ENCODE measurements at places on chromosomes 13 and 19.

DNA sequence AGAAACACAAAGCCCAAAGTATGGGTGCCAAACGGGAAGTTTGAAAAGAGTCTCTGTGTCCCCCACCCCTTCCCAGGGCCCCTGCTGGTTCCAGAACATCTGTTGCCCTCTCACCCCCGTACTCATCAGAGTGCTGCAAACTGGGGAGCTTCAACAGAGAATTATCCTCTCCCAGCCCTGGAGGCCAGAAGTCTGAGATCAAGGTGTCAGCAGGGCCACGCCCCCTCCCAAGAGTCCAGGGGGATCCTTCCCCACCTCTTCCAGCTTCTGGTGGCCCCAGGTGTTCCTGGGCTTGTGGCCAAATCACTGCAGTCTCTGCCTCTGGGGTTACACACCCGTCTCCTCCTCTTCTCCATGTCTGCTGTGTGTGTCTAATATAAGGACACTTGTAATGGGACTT is 183.4 kb downstream of the PTPRS start:
- DNase-seq: no peak

- peak; percentile 36 for DNase-seq
These were observed 1.7 kb downstream of the MYO1F start for GRCh38 chr19:8575467-8575997.

GRCh38 chr13:96025283-96025682 is 27.9 kb downstream of the UGGT2 start:
- no peak for DNase-seq

DNA sequence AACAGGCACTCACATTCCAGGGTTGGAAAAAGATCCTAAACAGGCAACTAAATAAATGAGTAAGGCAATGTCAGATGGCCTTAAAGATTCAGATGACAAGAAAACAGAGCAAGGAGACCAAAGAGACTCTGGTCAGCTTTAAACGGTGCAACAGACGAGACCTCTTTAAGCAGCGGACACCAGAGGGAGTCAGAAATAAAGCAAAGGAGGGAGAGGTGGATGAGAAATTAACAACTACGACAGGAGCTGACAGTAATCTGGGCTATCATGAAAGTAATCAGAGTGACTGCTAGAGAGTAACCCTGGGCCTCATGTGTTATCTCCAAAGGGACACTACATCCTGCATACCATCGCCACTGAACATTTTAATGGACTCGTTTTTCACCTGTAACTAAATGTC is 1.1 kb downstream of the ZNF550 start:
- no peak for DNase-seq

DNA sequence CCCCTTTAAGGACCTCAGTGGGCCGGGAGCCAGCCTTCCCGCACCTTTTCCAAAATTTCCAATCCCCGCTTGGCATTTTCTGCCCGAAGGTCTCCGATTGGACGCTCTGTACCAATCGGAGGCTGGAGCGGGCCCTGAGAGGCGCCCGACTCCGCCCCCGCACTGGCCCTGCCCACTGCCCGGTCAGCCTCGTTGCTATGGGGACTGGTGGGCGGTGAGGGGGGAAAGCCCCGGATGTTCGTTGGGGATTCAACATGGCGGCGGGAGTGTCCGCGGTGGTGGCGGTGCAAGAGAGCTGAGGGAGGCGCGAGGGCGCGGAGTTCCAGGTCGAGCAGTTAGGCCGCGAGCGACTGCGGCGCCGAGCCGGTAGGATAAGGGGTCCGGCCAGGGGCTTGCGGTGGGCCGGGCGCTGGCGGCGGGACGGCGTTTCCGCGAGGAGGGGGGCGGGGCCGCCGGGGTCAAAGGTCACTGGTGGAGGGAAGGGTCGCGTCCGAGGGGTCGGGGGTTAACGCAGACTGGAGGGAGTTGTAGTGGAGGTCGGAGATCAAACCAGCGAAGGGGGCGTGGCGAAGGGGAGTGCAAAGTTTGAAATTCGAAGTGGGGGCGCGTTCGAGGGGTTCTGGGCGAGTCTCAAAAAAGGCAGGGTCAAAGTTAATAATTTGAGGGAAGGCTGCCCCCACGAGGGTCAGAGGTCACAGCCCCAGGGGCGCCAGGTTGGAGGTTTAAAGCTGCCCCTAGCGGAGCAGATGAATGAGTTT is at the start of gene PAK4:
Gene PAK4, plus strand, starts transcription at position 233 of the 758 bp plus-strand sequence. CDS start 43,768 bp downstream, outside the sequence.
- DNase-seq: peak; percentile 93

GRCh38 chr13:80473695-80474094 is 132.8 kb upstream of the SPRY2 start:
- DNase-seq: no peak

DNA sequence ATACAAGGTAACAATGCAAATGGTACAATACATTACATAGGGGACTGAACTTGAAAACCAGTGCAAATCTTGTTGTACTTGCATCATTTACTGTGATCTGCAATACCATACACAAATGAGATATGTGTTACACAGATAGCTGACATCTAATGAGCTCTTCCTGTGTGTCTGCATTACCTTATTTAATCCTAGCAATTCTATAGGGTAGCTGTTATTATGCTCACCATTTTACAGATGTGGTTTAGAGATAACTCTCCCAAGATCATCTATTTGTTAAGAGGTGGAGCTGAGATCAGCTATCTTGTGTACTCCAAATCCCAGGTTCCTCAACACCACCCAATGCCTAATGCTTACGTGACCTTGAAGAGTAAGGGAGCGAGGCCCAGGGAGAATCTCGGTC is 21.4 kb upstream of the SERP2 start:
- no peak for DNase-seq

DNA sequence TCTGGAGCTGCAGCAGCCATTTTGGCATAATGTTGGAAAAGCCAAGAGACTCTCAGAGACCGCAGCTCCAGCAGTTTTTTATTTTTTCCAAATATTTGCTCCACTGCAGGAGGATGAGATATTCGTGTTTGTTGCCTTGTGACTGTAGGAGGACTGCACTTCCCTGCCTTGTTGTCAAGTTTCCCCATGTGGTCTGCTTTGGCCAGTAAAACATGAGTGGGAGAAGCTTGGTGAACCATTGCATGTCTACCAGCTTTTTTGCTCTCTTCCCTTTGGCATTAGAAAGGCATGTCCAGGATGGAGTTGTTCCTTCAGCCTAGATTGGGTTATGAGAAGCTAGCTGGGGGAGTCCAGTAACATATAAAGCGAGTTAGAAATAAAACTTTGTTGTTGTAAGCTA is 47.7 kb upstream of the ALOX5AP start:
- no peak for DNase-seq

GRCh38 chr13:113845723-113846635 is 17.9 kb downstream of the GAS6 start:
- DNase-seq: no peak

GRCh38 chr19:47582320-47582909 is 9.5 kb upstream of the ZNF541 start:
- no peak for DNase-seq

DNA sequence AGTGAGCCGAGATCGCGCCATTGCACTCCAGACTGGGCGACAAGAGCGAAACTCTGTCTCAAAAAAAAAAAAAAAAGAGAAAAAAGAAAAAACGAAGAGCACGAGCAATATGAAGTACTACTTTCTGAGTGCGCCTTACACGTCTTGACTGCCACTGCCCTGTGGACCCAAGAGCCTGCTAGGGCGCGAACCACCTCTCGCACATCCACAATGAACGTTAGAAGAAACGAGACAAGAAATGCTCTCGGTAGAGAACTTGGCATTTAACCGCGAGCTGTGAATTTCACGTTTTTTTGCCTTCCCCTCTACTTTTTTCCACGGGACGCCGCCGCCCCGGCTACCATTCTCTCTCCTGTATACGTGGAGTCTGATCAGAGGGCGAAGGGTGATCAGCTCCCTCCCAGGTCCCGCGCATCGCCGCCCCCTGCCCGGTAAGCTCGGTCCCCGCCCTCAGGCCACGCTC is 454 bp downstream of the TIMM44 start:
- DNase-seq: no peak

DNA sequence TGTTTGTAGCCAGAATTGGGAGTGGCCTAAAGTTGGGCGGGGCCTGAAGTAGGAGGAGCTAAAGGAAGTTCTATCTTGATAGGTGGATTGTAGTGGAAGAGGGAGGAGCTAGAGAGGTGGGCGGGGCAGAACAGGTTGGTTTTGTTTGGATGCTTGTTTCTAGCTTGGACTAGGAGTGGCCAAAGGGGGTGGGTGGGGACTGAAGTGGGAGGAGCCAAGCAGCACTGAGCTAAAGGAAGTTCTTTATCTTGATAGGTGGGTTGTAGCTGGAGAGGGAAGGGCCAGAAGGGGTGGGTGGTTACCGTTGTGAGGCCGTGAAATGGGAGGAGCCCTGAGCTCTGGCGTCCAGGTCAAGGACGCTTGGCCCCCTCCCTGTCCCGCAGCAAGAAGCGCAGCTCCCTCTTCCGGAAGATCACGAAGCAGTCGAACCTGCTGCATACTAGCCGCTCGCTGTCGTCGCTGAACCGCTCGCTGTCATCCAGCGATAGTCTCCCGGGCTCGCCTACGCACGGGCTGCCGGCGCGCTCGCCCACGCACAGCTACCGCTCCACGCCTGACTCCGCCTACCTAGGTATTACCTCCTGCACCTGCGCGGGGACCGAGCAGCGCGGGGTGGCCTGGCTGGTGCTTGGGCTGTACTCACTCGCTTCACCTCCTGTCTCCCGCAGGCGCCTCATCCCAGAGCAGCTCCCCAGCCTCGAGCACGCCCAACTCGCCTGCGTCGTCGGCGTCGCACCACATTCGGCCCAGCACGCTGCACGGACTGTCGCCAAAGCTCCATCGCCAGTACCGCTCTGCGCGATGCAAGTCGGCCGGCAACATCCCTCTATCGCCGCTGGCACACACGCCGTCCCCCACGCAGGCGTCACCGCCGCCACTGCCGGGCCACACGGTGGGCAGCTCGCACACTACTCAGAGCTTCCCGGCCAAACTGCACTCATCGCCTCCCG is 8.0 kb downstream of the DNASE2 start:
- DNase-seq: no peak
